ENCODE measurements at places on chromosomes 16 and 17.
A peak's percentile ranks its signal among the peaks of the same experiment; 100 is the strongest.

DNA sequence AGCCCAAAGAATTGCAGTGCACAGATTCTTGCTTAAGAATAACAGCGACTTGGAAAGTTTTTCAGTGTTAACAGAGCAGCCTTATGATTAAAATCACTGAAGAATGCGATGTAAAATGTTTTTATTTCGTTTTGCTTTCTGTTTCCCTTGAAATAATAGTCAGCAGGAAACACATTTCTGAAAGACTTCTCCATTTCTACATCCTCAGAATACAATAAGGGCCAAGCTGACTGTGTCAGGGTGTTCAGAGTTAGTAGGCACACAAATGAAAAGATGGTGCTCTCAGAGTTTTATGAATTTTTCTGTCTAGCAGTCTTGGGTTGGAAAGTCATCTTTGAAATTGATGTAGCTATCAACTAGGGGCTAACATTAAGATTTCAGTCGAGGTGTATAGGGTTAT is 582.9 kb upstream of the RBFOX1 start:
- DNase-seq: no peak

DNA sequence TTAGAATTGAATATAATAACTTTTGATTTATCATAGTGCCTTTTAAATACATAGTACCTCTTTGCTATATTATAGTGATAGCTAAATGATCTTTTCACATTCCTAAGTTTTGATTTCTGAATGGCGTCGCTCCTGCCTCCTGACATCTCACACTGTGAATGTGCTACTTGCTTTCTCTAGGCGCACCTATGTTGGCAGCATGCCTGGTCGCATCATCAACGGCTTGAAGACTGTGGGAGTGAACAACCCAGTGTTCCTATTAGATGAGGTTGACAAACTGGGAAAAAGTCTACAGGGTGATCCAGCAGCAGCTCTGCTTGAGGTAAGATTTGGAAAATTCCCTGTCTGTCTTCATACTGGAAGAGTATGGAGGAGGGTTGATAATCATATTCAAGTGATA is 29.8 kb upstream of the ABCC11 start:
- DNase-seq: no peak

DNA sequence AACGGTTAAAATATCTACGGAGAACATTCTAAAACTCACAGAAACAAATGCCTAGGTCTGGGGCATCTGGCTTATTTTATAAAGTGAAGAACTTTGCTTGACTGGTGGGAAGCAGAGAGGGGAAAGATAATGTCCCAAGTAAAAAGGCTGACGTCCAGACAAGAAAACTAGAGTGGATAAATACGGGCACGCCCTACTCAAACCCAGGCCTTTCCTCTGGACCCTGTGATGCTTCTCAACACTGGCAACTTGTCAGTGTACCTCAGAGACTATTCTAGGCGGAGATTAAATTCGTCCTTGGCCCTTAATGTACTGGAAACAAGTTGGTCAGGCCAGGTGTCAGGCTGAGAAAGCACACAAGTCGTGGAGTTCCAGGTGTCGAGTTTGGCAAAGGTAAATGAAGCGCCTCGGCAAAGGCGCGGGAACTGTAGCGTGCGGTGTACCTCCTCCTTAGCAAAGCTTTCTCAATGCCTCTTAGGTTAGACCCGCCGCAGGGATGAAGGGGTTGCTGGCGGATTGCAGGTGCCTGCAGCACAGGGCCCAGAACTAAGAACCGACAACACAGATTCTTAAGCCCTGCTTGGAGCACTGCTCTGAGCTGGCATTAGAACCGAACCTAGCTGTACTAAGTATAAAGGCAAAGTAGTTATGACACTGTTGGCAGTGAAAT is 668 bp upstream of the UNK start:
- DNase-seq: no peak

GRCh38 chr16:8904018-8904430 is 21.9 kb downstream of the LITAFD start:
- no peak for DNase-seq

DNA sequence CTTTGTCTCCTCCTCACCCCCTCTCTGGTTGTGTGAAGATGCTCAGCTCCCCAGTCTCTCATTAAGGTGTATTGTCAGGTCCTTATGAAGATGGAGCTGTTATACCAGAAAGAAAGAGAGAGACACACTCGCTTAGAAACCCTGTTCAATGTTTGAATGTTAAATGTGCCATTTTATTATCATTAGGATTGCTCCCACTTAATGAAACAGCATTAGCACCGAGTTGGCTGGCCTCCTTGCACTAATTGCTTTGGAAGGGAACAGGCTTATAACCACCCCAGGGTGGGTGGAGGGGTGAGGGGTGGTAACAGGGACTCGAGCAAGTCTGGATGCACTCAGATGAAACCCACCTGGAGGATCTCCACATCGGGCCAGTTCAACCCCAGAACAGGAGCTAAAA is 14.4 kb downstream of the PIPOX start:
- no peak for DNase-seq

- DNase-seq: peak; percentile 65
Observed at GRCh38 chr16:27367461-27368357, 34.3 kb upstream of the IL21R start.

GRCh38 chr17:7383742-7384488 is 3.0 kb downstream of the TNK1 start:
- DNase-seq: peak; percentile 42

- no peak for DNase-seq
Observed at GRCh38 chr16:61579195-61579594, 457.0 kb downstream of the CDH8 start.

- DNase-seq: no peak
Observed at GRCh38 chr17:72665852-72666851, 426.3 kb downstream of the SLC39A11 start.

- DNase-seq: no peak
Observed at GRCh38 chr17:62150471-62150870, 85.4 kb upstream of the MED13 start.

DNA sequence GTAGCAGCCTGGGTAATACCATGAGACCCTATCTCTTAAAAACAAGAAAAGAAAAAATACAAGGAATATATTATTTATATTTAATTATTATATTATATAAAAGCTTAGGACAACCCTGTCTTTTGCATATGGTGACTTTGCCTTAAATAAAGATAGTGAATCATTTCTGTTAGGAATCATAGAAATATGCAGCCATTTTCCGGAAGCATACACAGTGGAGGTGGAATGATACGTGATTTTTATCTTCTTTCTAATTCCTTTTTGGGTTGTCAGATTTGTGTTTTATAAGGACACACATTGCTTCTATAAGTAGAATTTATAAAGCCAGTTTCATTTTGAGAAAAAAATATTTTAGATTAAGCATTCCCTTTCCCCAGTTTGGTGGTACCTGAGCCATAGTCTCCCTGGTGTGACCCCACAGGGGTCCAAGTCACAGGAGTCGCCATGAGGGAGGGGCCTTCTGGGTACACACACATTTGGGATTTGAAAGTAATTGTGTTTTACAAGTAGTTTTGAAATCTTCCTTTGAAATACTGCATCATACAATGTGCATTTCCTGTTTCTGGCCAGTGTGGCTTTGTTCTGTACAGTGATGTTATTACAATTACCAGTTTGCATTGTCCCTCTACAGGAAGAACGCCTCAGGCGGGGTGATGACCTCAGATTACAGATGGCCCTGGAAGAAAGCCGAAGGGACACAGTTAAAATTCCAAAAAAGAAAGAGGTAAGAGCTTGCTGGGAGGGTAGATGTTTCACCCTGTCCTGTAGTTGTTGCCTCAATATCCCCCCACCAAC is 50.9 kb downstream of the B9D1 start:
- no peak for DNase-seq

- DNase-seq: no peak
Observed at GRCh38 chr16:49884033-49885015, 28.4 kb upstream of the ZNF423 start.

DNA sequence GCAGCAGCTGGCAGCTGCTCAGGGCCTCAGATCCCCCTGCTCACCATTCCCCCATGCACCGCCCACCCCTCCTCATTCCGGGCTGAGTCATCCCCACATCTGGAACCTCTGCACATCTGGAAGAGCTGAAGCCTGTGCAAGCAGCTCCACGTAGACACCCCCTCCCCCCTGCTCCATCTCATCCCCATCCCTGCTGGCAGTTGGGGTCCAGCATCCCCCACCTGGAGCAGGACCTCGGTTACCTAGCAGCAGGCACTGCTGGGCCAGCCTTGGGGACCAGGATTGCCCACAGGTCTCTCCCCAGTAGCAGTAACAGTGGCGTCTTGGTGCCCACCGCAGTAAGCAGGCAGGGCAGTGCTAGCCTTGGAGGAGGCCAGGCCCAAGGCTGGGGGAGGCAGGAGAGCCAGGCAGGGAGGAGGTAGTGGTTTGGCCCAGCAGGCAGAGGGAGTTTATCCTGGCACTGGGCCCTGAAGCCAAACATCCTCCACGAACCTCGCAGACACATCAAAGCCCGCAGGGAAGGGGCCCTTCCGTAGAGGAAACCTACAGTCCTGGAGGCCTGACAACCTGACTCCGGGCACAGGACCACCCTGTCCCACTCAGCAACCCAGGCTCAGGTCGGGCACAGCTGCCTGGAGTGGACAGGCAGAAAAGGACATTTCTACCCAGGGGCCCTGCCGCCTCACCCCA is 7.7 kb upstream of the TMEM92 start:
- DNase-seq: no peak

DNA sequence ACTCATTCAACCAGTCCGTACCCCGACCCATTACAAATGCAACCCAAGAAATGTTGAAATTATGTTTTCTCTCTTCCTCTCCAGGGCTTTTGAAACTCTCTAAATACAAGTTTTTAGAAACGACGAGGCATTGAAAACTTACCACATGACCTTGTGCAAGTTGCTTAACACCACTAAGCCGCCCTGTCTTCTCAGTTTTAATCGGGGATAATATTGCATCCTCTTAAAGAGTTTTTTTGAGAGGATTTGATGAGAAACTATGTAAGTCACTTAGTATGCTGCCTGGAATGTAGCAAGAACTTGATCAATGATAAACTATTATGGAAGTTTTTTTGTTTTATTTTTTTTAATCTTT is 149.0 kb upstream of the FAM20A start:
- no peak for DNase-seq

- DNase-seq: no peak
Observed at GRCh38 chr16:50188619-50189136, 35.6 kb downstream of the TENT4B start.

DNA sequence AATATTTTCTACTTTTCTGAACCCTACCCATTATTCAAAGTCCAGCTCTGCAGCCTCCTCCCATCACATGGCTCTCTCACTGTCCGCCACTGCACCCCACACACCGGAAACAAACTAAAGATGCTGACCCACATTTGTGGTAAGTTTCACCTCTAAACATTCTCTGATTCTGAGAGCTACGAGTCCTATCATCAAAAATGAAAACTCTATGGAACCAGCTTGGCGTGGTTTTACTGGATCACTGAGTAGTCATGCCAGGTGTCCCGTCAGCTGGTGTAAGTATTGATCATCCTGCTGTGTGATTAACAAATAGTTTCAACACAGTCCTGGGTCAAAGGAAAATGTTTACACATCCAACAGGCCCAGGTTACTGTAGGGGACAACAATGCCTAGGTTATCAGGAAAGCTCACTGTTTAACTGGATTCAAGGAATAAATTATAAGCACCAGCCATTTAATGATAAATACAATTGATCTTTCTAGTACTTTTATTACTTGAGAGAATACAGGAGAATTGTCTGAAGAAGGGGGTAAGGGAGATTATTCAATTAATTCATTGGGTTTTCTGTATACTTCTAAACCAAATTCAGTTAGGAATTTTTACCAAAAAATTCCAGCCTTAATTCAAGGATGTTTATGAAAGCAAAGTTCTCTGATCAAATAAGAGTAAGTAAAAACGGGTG is 33.9 kb downstream of the CYTH1 start:
- DNase-seq: no peak

- DNase-seq: peak; percentile 66
Observed at GRCh38 chr17:38349097-38349730, 2.4 kb upstream of the SOCS7 start.

DNA sequence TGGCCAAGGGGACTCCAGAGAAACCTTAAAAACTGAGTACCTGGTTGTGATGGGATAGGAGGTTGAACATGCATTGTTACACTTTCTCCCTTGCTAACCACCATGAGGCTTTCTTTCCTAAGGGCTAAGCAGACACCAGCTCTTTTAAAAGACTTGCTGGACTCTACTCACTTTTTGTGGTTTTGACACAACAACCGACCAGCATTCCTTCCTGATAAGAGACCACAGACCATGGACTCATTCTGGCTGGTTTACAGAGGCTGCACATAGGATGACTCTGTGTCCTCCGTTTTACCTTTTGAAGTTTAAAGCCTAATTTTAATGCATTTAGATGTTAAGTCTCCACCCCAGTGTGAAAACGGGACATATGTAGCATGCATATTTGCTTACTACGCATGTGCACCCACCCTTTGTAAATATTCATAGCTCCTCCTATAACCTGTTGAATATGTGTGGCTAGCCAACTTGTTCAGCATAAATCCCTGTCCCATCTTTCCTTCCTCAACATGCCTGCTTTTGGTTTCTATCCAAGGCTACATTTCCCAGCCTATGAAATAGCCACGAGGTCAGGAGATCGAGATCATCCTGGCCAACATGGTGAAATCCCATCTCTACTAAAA is 475.9 kb downstream of the GRIN2A start:
- no peak for DNase-seq

DNA sequence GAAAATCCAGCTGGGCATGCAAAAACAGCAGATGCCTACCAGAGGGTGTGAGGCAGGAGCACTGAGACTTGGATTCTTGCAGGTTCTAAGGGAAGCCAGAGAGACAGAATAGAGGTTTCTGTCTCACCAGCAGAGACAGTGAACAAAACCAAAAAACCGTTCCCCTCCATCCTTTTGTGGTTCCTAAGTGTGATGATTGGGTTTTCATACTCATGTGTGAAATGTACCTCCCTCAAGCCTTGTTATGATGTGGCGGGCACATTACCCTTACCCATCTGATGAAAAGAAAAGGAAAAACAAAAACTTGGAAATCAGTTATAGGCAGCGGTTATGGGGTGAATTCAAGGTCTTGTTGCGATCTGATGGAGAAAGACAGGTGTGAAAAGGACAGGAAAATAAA is 172.6 kb upstream of the CDH13 start:
- DNase-seq: no peak

DNA sequence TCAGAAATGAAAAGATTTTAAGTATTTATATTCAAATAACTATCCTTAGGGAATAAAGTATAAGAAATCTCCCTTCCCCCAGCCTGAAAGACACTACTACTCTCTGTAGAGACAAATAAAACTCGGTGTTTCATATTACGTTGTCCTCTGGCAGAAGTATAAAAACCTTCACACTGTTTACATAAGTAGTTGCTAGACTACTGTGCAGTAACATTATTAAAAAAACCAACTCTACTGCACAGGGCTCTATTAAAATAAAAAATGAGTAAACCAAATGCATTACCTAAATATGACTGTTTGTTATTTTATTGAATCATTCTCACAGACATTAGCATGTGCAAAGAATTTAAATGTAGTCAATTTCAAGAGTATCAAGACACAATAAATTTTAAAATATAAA is 67.4 kb downstream of the MED13 start:
- DNase-seq: no peak

DNA sequence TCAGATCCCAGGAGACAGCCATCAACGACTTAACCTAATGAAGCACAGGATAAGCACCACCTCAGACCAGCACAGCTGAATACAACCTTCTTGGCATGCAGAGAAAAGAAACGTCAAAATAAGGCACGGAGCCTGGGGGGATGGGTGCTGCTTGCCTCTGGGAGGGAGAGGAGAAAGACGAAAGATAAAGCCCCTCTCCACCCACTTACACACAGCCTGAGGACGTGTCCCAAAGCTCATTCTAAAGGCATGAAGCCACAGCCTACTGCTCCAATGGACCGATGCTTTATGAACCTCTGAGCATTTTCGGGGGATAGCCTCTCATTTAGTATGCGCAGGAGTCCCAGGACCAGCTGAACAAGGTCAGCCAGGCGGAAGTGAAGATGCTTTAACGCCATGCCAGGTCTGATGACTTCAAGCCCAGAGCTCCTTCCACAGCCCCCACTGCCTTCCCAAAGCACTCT is 31.1 kb downstream of the ST3GAL2 start:
- DNase-seq: no peak

Measured in stimulated activated CD4-positive, alpha-beta T cell treated with anti-CD3 and anti-CD28 coated beads, Interleukin-1b, Interleukin-23, amount 100 ng/mL, for 24 hours (primary cell).